ENCODE measurements at places on chromosomes 1 and 21. TPM values are rescaled to one million over a fixed set of nuclear protein-coding genes. Genes with fewer than 3 reads are reported as not detected.
A peak's percentile ranks its signal among the peaks of the same experiment; 100 is the strongest.

GRCh38 chr1:160522136-160522535 lies 919 bp downstream of the SLAMF6 start:
- peak overlapping the region; percentile 11 for H3K4me3 ChIP-seq
- peak overlapping the region; percentile 86 for H3K27ac ChIP-seq
- peaks cover 62% of the 10 kb centered on the region for H3K4me1 ChIP-seq
- H3K27me3 ChIP-seq = no peaks in the 10 kb centered on the region
- no peak for DNase-seq

DNA sequence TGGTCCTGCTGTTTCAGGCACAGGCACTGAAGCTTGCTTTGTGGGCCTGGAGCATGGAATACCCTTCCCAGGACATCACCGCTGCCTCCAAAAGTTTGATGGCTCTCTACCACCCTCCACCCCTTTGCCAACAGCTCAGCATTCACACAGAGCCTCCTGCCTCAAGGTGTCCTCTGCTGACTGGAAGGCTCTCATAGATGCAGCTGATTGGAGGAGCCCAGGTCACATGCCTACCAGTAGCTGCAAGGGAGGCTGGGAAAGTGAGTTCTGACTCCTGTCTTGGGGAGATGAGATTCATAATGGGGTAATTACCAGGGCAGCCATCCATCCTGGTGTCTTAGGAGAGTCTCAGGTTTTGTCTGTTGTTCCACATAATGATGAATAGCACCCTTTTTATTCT lies 124.8 kb upstream of the GRIK3 start:
- H3K36me3 ChIP-seq = no peaks in the 10 kb centered on the region
- DNase-seq = no peak
- H3K27me3 ChIP-seq = no peaks in the 10 kb centered on the region
- no peaks in the 10 kb centered on the region for H3K4me1 ChIP-seq
- H3K27ac ChIP-seq = no peak overlapping the region

- H3K4me1 ChIP-seq = no peaks in the 10 kb centered on the region
- H3K4me3 ChIP-seq = no peak overlapping the region
- no peak for DNase-seq
- no peaks in the 10 kb centered on the region for H3K36me3 ChIP-seq
These were observed 17.5 kb downstream of the VASH2 start for GRCh38 chr1:212967801-212968200.

DNA sequence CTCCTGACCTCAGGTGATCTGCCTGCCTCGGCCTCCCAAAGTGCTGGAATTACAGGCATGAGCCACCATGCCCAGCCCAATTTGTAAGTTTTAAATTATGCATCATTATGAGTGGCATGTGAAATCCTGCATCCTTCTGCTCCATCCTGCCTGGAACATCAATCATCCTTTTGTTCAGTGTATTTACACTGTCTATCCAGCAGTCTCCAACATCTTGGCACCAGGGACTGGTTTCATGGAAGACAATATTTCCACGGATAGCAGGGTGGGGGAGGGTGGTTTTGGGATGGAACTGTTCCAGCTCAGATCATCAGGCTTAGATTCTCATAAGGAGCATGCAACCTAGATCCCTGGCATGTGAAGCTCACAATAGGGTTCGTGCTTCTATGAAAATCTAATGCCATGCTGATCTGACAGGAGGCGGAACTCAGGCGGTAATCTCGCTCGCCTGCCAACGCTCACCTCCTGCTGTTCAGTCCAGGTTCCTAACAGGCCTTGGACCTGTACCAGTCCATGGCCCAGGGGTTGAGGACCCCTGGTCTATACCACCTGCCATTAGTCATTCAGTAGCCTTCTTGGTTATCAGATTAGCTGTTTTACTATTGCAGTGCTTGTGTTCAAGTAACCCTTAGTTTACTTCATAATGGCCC lies 22.2 kb upstream of the TCEA3 start:
- H3K4me3 ChIP-seq = no peak overlapping the region
- no peak overlapping the region for H3K27ac ChIP-seq
- DNase-seq = no peak
- no peaks in the 10 kb centered on the region for H3K36me3 ChIP-seq
- H3K27me3 ChIP-seq = no peaks in the 10 kb centered on the region

DNA sequence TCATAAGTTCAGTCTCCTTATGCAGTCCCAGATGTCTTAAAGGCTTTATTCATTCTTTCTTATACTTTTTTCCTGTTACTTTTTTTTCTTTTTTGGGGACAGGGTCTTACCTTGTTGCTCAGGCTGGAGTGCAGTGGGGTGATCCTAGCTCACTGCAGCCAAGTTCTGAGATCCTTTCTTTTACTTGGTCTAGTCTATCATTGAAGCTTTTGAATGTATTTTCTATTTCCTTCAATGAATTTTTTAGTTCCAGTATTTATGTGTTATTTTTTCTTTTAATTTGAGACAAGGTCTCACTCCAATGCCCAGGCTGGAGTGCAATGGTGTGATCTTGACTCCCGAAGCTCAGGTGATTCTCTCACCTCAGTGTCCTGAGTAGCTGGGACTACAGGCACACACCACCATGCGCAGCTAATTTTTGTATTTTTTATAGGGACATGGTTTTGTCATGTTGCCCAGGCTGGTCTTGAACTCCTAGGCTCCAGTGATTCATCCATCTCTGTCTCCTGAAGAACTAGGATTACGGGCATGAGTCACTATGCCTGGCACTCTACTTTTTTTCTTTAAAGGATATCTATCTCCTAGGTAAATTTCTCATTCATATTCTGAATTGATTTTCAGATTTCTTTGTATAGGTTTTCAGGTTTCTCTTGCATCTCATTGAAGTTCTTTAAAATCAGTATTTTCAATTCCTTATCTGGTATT lies 26.1 kb upstream of the GTF2B start:
- no peak overlapping the region for H3K27ac ChIP-seq
- no peaks in the 10 kb centered on the region for H3K27me3 ChIP-seq
- DNase-seq = no peak

DNA sequence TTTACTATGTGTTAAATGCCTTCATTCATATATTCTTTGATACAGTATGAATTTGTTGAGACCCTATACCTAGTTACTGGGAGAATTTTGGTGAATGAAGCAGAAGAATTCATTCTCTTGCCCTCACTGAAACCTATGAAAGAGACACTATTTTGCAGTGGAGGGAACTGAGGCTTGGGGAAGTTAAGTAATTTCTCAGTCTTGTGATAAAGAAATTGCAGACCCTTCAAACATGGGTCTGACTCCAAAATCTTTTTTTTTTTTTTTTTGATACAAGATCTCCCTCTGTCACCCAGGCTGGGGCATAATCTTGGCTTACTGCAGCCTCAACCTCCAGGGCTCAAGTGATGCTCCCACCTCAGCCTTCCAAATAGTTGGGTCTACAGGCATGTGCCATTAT lies 132.1 kb downstream of the DNM3 start:
- H3K27me3 ChIP-seq = no peaks in the 10 kb centered on the region
- no peak overlapping the region for H3K27ac ChIP-seq
- no peaks in the 10 kb centered on the region for H3K4me1 ChIP-seq
- H3K36me3 ChIP-seq = no peaks in the 10 kb centered on the region
- no peak overlapping the region for H3K4me3 ChIP-seq

DNA sequence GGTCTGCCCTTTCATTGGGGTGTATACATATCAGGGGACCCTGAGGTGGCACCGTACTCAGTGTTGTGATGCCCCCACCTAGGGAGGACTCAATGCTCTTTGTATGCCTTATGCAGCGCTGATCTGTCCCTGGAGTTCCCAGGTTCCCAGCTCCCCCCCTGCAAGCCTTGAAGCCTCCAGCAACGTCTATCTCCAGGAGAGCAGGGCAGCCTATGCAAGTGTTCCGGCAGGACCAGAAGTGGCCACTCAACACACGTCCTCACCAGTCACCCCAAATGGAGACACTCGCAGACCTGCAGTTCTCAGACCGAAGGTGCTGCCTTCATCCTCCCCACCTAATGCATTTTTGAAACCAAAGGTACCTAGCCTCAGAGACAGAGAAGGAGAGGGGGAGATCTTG lies 25.2 kb upstream of the CNTN2 start:
- H3K4me1 ChIP-seq = no peaks in the 10 kb centered on the region
- H3K36me3 ChIP-seq = no peaks in the 10 kb centered on the region

- no peak overlapping the region for H3K4me3 ChIP-seq
- DNase-seq = no peak
- H3K4me1 ChIP-seq = peaks cover 3% of the 10 kb centered on the region
- no peaks in the 10 kb centered on the region for H3K27me3 ChIP-seq
- H3K27ac ChIP-seq = peak overlapping the region; percentile 81
- peaks cover 100% of the 10 kb centered on the region for H3K36me3 ChIP-seq
These were observed 15.6 kb downstream of the STRIP1 start for GRCh38 chr1:110049801-110050601.

DNA sequence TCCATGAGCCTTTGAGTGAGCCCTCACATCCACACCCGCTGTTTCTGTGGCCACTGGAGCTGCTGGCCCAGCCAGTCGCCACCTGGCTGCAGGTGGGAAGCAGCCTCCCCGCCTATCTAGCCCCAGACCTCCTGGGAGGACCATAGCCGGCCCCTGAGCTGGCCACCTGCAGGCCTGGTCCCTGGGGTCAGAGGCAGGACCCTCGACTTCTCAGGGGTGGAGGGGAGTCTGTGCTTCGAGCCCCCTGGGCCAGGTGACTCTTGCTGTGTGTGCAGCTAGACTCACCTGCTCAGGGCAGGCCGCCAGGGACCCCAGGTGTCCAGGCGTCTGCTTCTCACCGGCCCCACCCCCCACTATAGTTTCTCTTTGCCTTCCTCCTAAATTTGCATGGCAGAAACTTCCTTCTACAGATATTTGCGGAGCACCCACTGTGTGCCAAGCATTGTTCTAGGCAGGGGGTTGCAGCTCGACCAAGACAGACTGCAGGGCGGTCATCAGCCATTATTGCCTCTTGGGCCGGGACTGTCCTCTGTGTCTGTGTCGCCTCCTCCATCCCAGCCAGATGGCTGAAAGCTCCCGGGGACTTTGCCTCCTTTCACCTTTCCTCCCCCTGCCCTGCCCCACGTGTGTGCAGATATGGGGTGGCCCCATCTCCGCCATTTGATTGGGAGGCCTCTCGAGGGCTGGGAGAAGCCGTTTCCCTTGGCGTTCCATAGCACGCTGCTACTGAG lies 27.3 kb downstream of the SPSB1 start:
- no peaks in the 10 kb centered on the region for H3K27me3 ChIP-seq
- H3K27ac ChIP-seq = no peak overlapping the region
- H3K36me3 ChIP-seq = no peaks in the 10 kb centered on the region
- DNase-seq = no peak

GRCh38 chr1:19622204-19622603 lies 21.9 kb upstream of the NBL1 start:
- H3K36me3 ChIP-seq = peaks cover 47% of the 10 kb centered on the region
- H3K4me3 ChIP-seq = no peak overlapping the region
- H3K27ac ChIP-seq = no peak overlapping the region

DNA sequence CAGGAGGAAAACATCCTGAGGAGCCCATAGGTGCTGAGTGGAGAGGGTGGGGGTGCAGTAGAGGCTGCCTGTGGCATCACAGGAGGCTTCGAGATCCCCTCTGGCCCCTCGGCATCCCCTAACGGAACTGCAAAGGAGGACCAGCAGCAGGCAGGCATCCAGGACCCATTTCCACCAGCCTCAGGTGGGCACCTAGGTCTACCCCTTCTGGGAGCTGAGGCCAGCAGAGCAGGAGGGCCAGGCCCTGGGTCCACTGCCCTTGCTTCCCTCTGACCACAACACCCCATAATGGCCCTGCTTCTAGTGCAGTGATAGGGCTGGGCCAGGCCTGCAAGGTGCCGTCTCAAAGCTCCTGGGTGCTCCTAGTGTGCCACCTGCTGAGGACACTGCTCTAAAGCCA lies 723.0 kb downstream of the PTPRU start:
- DNase-seq = no peak
- no peak overlapping the region for H3K27ac ChIP-seq
- H3K4me3 ChIP-seq = no peak overlapping the region
- H3K27me3 ChIP-seq = no peaks in the 10 kb centered on the region
- H3K36me3 ChIP-seq = no peaks in the 10 kb centered on the region

GRCh38 chr1:175198332-175198731 lies 5.8 kb upstream of the KIAA0040 start:
- H3K4me3 ChIP-seq = no peak overlapping the region
- peaks cover 3% of the 10 kb centered on the region for H3K4me1 ChIP-seq
- no peaks in the 10 kb centered on the region for H3K27me3 ChIP-seq
- no peak overlapping the region for H3K27ac ChIP-seq
- no peak for DNase-seq
- no peaks in the 10 kb centered on the region for H3K36me3 ChIP-seq

DNA sequence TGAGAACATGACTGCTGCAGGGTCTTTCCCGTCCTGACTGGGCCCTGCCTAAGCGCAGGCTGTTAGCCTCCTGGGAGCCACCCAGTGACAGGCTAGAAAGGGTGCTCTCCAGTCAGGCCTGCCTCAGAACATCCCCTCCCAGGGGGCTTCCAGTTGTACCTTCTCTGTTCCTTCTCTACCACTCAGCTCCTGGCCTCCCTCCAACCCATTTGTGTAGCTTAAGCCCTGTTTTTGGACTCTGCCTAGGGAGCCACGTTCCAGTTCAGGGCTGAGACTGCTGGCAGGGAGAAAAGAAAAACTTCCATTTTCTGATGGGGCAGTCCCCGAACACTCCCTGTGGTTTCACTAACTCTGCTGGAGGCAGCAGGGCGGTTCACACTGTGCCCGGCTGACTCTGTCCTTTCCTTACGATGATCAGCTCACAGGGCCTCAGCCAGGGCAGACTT lies 15.3 kb upstream of the POU3F1 start:
- DNase-seq = no peak
- no peak overlapping the region for H3K27ac ChIP-seq
- no peaks in the 10 kb centered on the region for H3K27me3 ChIP-seq
- H3K36me3 ChIP-seq = no peaks in the 10 kb centered on the region

GRCh38 chr1:222736972-222737371 lies at the start of gene FAM177B:
Gene FAM177B (plus strand): TSS chr1:222737202. CDS start chr1:222746546, 9,344 bp downstream.
- DNase-seq = no peak
- peak within 1 kb of the TSS; percentile 43 for H3K4me3 ChIP-seq
- peak within 1 kb of the TSS; percentile 81 for H3K27ac ChIP-seq
- H3K27me3 ChIP-seq = no peaks in the 10 kb centered on the region
- peaks cover 46% of the 10 kb centered on the region for H3K36me3 ChIP-seq
- H3K4me1 ChIP-seq = peaks cover 41% of the 10 kb centered on the region

- no peak overlapping the region for H3K4me3 ChIP-seq
- H3K27me3 ChIP-seq = no peaks in the 10 kb centered on the region
- H3K36me3 ChIP-seq = no peaks in the 10 kb centered on the region
- H3K4me1 ChIP-seq = peaks cover 6% of the 10 kb centered on the region
- DNase-seq = no peak
- H3K27ac ChIP-seq = no peak overlapping the region
These were observed 13.6 kb downstream of the PCNX2 start for GRCh38 chr1:233281711-233282581.

- no peak overlapping the region for H3K27ac ChIP-seq
- no peaks in the 10 kb centered on the region for H3K36me3 ChIP-seq
- H3K27me3 ChIP-seq = no peaks in the 10 kb centered on the region
- no peak for DNase-seq
- no peak overlapping the region for H3K4me3 ChIP-seq
- peaks cover 18% of the 10 kb centered on the region for H3K4me1 ChIP-seq
These were observed 3.0 kb downstream of the LRRC8D start for GRCh38 chr1:89823679-89824292.

The ILDR2 gene
- 0.17 TPM for total RNA-seq

The CACNA1S gene
- total RNA-seq = not detected

The TMEM234 gene
- 27.2 TPM for total RNA-seq

The MPZ gene
- total RNA-seq = 11.9 TPM

The RGS4 gene
- 1.6 TPM for total RNA-seq
